Activated CD4-positive, alpha-beta T cell treated with anti-CD3 and anti-CD28 coated beads, Interleukin-2, amount 50 U/mL, for 24 hours (primary cell): ENCODE measurements at places on chromosomes 5 and 9.

- no peak for DNase-seq
Observed at GRCh38 chr9:90505695-90506094, 136.9 kb downstream of the DIRAS2 start.

- DNase-seq = no peak
Observed at GRCh38 chr5:115542651-115543364, 1.8 kb downstream of the FEM1C start.

- no peak for DNase-seq
Observed at GRCh38 chr5:32217886-32218396, 43.8 kb upstream of the GOLPH3 start.

DNA sequence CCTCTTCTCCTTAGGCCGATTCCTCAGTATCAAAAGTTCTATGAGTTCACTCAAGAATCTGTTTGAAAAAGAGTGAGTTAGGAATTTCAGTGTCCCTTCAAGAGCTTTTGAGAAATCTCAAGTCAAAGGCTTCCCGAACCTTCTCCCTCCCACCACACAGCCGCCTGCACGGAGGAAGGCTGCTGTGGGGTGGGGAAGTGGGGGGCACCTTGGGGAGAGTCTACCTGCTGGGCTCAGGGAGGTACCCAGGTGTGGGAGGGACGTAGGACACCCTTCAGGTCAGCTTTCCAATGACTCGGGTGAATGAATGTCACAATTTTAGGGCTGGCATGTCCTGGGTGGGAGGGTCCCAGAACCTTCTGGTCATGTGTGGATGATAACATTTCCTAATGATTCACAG, 17.5 kb downstream of the CXCL14 start:
- DNase-seq = no peak

DNA sequence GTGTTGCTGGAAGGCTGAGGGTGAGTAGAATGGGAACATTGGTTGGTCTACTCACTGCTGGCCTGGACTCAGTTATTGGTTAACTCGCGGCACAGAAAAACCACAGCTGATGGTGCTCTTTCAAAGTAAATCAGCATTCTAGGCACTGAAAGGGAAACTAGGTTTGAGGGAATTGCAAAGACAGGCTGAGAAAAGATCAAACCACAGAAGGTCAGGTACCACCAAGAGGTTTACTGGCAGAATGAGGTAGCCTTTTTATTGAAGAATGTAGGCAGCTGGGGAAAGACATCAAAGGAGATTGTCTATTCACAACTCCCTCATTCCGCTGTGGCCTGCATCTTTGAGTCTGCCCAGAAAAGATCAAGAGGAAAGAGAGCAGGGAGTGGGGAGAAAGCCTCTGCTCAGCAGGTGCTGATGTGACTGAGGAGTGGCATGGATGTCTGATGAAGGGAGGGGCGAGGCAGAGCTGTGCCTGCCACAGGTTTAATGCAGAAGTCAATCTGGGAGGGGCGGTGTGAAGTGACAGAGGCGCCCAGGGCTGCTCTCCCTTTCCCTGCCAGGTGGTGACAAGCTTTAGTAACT, 255.5 kb downstream of the MAN2A1 start:
- DNase-seq = no peak

GRCh38 chr5:178162481-178162880, 8.8 kb upstream of the NHP2 start:
- DNase-seq = no peak

GRCh38 chr5:73564018-73564417, 1.4 kb downstream of the ANKRA2 start:
- DNase-seq = no peak

GRCh38 chr5:115480271-115480670, 64.3 kb downstream of the FEM1C start:
- no peak for DNase-seq

DNA sequence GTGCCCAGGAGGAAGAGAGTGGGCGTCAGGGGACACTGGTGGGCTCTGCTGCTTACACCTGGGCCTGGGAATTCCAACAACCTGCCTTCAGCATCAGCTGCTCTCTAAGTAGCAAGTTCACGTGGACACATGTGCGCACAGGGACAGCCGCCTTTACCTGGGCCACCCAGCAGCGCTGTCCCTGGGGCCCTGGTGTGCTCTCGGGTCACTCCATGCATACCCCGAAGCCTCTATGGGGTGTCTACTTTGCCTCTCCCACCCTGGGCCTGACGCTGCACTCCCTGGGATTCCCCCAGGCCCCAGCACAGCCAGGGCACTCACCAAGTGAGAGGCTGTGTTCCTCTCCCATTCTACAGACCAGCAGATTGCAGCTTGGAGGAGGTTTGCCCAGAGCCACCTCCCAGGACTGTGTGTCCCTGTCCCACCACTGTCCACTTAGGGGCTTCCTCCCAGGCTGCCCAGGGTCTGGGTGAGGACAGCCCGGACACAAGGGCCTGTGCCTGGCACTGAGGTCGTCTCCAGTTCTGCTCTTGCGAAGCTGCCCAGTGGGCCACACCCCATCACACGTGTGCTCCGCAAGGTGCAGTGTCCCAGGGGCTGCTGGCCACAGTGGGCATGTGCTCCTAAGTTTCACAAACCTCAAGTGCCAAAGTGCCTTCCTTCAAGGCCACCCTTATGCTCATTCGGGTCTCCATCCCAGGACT, 5.9 kb downstream of the NINJ1 start:
- no peak for DNase-seq

- DNase-seq = no peak
Observed at GRCh38 chr5:142849466-142849865, 79.3 kb downstream of the ARHGAP26 start.

- DNase-seq = no peak
Observed at GRCh38 chr5:23405316-23406068, 101.9 kb upstream of the PRDM9 start.

- DNase-seq = no peak
Observed at GRCh38 chr9:95506428-95506677, 10.4 kb downstream of the PTCH1 start.

DNA sequence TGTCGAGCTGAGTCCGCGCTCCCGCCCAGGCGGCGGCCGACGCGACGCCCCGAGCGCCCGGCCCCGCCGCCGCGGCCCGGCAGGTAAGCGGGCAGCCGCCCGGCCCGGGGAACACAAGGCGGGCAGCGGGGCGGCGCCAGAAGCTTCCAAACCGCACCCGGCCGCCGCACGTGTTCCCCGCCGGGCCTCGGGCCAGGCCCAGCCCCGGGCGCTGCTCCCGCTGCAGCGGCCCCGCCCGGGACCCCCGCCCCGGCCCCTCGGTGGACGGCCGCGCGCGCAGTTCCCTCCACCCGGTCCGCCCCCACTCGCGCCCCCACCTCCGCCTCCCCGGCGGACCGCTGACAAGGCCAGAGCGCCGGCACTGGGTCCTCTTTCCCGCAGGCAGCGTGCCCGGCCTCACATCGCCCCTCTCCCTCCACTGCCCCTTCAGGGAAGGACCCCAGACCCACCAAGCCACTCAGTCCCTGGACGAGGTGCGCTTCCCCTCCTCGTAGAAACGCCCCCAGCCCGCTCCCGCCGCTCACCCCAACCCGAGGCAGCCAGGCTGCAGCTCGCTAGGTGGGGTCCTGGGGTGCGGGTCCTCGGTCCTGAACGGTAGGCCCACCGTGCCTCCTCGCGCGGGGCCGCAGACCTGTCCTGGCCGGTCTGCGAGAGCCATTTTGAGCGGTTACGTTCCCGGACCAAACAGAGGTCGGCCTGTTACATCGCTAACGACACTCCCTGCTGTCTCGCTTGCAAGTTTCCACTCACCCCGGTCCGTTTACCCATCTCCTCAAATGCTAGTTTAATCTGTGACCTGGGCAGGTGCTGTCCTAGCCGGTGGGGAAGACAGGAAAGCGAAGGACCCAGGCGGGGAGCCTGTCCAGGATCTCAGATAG, 475 bp downstream of the WDR5 start:
- no peak for DNase-seq

- DNase-seq = no peak
Observed at GRCh38 chr5:27062451-27062850, 24.1 kb upstream of the CDH9 start.

GRCh38 chr5:135551593-135552447, 16.1 kb upstream of the NEUROG1 start:
- DNase-seq = peak; percentile 36

DNA sequence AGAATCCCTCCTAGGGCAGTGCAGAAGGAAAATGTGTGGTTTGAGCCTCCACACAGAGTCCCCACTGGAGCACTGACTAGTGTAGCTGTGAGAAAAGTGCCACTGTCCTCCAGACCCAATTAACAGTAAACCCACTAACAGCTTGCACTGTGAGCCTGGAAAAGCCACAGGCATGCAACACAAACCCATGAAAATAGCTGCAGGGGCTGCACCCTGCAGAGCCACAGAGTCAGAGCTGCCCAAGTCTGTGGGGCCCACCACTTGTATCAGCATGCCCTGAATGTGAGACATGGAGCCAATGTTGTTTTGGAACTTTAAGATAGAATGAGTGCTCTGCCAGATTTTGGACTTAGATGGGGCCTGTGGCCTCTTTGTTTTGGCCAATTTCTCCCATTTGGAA, 119.8 kb upstream of the CDH9 start:
- DNase-seq = no peak

DNA sequence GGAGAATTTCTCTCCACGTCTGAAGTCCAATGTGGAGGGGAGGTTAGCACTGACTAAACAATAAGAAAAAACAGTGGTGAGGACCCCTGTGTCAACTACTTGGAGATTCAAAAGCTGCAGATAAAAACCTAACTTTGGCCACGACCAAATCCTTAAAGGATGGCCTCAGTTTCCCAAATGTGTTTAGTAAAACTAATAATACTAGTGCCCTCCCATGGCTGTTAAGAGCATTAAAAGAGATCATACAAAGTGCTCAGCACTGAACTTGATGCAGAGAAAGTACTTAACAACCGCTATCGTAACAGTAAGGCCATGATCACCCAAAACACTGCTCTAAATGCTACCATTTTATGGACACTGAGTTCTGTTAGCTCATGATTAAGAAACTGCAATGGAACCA, 288.4 kb downstream of the EBF1 start:
- no peak for DNase-seq
